ENCODE measurements at places on chromosomes 2 and 18.

DNA sequence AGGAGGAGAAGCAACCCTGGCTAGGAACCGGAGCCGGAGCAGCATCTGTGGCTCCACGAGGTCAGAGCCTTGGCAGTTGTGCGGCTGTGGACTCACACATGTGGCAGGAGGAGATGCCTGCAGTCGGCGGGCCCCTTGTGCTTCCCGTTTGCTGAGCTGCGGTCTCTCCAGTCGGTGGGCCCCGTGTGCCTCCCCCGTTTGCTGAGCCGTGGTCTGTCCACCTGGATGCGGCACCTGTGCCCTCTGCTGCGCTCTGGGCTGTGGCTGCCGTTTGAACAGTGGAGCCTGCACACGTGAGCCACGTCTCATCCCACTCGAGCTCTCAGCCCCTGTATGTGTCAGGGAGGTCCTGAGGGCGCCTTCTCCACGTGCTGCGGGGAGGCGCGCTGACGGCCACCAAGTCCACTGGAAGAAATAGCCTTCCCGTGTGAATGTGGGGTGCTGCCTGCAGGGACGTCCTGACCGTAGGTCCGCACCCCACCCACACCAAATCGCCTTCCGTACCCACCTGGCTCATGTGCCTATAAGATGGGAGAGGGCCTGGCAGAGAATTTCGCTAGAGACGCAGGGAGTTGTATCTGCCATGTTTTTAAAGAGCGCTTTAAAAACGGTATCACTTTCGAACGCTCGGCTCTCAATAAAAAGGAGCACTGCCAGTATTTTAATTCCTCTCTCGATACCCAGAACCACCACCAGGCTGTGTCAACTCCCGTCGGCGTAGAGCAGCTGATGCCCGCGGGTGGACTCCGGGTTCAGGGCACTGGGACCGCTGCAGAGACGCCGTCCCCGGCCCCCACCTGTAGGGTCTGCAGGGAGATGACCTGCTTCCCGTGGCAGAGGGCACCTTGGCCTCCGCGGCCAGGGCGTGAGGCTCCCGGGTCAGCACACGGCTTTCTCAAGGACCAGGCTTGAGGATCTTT lies 117.0 kb downstream of the NFATC1 start:
- DNase-seq = no peak

- DNase-seq = no peak
These were observed 5.2 kb downstream of the SKOR2 start for GRCh38 chr18:47246027-47246971.

GRCh38 chr2:126894585-126895182 lies 4.0 kb upstream of the TEX51 start:
- DNase-seq = no peak

DNA sequence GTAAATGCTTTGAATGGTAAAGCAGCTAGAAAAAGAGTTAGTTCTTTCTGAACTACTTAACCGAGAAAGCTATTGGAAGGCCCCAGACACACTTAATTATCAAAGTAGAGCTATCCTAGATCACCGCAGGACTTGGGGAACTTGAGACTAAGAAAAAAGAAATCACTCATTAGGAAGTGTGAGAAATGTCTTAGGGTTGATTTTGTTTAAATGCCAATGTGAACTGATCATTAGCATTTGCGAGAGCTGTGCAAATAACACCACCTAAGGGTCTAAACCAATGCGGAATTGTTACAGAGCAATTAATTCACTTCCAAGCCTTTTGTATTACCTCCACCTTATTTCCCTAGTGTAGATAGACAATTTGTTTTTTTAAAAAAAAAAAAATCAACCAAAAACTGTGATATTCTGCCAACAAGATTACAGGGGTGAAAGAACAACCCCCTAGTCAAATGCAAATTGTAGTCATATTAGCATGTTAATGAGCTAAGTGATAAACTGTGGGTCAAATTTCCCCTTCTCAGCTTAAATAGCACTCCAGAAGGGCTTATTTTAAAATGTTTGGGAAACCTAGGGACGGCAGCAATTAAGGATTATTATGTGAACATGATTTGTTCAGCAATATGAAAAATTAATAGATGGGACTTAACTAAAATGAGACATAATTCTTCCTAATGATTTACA lies 246.2 kb upstream of the STON1 start:
- DNase-seq = no peak

DNA sequence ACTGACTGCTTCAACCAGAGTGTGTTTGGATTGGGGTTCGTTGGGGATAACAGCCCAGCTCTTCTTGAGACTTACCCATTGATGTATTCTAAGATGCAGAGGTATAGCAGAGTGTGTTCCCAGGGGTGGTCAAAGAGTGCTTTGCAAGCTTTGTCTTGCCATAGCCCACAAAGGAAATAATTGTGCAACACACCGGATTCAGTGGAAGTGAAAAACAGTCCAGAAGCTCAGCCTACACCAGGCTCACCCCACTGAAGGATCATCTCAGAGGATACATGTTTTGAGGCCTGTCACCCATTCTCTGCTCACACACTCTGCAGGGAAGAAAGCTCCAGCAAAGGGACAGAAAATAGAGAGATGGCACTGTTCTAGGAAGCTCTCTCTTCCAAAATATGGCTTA lies 9.6 kb downstream of the CACNB4 start:
- DNase-seq = peak; percentile 96

GRCh38 chr2:189369566-189369965 lies 71.7 kb upstream of the WDR75 start:
- no peak for DNase-seq

- no peak for DNase-seq
These were observed 414.4 kb downstream of the MTX2 start for GRCh38 chr2:176683618-176684111.

- peak; percentile 84 for DNase-seq
These were observed 82.1 kb downstream of the RNF144A start for GRCh38 chr2:6999211-6999877.

DNA sequence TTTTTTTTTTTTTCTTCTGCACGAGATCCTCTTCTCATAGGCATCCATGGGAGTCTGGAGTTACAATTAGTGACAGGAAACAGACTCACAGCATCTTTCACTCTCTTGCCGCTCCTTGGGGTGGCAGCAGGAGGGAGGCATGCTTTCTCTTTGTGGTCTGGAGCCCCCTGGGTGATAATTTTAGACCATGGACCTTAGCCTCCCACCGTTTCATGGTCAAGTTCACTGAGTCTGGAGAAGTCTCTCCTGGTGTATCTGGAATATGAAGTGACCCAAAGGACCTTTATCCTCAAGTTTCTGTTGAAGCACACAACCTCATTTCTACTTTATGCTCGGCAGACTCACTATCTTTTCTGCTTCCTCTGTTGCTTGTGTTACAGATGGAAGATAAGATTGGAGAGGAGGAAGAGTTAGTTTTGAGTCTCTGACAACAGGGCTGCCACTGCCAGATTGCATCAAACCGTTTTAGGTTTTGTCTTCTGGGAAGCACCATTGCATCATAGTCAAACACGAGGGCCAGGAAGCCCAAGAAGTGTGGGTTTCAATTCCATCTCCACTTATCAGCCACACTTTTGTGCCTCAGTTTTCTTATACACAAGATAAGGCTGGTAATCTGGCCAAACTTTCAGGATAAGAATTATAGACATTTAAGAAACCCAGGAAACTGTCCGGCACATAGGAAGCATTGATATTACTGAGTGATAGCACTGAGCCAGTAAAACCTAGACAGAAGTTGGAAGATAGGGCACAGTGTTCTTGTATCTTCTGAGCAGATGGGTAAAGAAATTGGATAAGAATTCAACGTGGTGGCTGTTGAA lies 62.3 kb downstream of the ADCYAP1 start:
- DNase-seq = peak; percentile 51

DNA sequence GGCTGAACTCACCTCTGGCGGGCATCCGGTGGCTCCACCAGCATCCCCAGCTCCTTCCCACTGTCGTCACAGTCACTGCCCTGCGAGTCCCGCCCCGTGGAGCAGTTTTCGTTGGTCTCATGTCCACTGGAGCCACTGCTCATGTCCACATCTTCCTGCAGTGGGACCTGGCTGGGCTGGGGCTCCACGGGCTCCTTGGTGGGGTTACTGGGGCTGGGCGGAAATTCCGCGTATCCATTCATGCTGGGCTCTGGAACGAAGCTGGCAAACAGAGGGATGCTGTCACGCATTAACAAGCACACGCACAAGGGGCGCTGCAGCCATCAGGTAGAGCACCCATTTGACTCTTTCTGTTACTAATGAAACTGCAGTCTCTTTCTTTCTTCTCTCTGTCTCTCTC lies 10.7 kb downstream of the PER2 start:
- no peak for DNase-seq

- no peak for DNase-seq
These were observed 27.0 kb downstream of the ACOXL start for GRCh38 chr2:110759411-110759810.

DNA sequence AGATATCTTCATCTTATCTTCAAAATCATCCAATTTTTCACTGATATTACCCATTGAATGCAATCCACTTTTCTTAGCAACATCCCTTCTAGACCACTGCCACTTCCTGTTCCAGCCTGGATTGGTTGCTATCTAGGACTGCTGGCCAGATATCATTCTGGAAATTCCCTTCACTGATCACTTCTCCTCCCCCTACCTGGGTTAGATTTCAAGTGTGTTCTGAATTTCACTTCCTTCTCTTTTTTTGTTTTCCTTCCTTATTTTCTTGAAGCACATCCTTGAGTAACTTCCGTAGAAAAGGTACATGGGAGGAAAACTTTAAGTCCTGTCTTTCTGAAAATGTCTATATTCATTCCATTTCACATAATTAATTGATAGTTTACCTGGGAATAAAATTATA lies 82.0 kb upstream of the IL1R2 start:
- no peak for DNase-seq

- DNase-seq = no peak
These were observed 10.5 kb downstream of the ITGB1BP1 start for GRCh38 chr2:9412781-9413180.

GRCh38 chr2:240559286-240559685 lies 871 bp upstream of the DUSP28 start:
- DNase-seq = peak; percentile 44

GRCh38 chr2:44766220-44766619 lies 175.3 kb upstream of the SIX3 start:
- no peak for DNase-seq

- no peak for DNase-seq
These were observed 71.3 kb upstream of the ZNF804A start for GRCh38 chr2:184527058-184527457.

DNA sequence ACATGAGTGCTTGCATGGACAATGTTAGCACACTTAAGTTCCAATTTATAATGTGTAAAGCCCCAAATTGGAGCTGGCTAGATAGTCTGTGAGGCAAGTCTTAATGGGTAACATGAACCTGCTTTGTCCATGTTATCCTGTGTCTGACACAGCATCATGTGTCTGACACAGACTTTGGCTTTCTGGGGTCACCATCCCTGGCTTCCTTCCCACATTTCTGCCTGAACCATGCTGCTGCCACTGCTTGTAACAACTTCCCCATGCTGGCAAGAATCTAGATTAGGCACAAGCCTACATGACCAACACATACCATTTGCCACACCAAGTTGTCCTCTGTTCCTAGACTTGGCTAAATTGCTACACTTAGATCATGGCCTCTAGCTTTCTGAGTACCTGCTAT lies 49.8 kb upstream of the ZBTB7C start:
- no peak for DNase-seq

GRCh38 chr2:135473567-135473966 lies 57.5 kb downstream of the ZRANB3 start:
- DNase-seq = peak; percentile 59
